T-helper 2 cell treated with Interferon-gamma antibody and Interleukin-4, amounts not matched to agents 5 μg/mL and 100 μg/mL, for 36 hours (primary cell): ENCODE measurements at places on chromosomes 5 and 9.

GRCh38 chr9:122383992-122384461 is 13.2 kb downstream of the PTGS1 start:
- DNase-seq: no peak

GRCh38 chr5:1808439-1808838 is 7.2 kb downstream of the NDUFS6 start:
- DNase-seq: no peak

- no peak for DNase-seq
Observed at GRCh38 chr5:112655513-112655912, 82.2 kb upstream of the APC start.

DNA sequence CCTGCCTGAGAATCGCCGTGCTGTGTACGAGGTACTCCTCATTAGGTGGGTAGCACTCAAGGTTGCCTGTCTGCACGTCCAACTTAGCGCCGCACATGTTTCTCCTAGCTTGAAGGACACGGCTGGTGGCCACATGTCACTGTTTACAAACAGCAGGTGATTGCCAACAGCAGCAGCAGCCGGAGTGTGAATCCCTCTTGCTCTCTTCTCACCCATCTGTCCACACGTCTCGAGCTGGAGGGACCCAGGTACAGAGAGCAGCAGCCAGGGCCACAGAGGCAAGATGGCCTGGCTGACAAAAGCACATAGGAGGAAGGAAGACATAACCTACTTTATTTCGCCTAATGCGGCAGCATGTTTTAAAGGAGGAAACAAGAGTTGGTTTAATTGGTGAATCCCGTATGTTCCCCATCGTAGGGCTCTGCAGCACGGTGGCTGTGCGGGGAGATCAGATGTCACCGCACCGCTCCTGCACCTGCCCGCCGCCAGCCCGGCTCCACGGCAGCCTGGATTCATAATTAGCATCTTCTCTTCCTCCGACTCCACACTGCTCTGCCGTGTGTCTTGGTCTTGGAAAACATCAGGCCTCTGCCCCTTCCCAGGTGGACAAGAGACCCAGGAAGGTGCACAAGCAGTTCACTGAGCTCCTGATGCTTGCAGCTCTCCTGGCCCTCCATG is 201.6 kb upstream of the IRX1 start:
- DNase-seq: no peak

- no peak for DNase-seq
Observed at GRCh38 chr5:15383469-15383868, 116.5 kb upstream of the FBXL7 start.

- no peak for DNase-seq
Observed at GRCh38 chr9:27602954-27603353, 29.7 kb upstream of the C9orf72 start.

DNA sequence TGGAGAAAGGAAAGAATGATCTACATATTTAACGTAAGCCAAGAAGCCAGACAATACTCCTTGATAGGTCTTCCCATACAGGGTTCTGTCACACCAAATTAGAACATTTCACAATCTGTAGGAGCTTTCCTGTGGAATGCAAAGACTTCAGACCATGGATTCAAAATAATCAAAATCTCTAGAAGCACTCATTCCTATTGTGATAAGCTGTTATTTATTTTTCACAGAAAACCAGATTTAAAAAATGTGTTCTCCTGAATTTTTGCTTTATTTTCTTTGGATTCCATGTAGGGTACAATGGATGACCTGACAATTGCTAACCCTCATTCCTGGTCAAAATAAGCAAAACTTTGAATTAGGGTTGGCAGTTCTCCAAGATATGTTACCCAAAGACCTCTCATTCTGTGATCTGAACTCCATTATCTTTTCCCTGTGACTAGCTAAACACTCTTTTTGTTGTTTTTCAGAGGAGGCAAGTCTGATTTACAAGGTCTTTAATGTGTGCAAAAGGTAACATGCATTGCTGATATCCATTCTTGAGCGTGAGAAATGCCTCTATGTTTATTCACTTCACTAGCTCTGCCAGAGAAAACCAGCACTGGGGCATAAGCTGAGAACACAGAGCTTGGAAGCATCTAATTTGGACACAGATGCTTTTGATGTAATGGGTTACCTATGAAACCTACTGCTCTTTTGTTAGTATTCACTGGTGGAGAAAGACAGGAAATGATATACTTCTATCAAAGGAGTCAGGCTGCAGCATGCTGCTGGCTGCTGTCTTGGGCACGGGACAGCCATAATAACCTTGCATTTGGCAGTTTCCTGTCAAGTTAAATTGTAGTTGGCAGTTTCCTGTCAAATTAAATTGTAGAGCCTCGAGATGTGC is 31.4 kb downstream of the ACTBL2 start:
- DNase-seq: no peak

- DNase-seq: no peak
Observed at GRCh38 chr5:114438471-114438870, 76.6 kb downstream of the KCNN2 start.

- no peak for DNase-seq
Observed at GRCh38 chr5:119417891-119418605, 34.2 kb upstream of the HSD17B4 start.

- DNase-seq: no peak
Observed at GRCh38 chr9:71245651-71246050, 124.2 kb upstream of the TRPM3 start.

DNA sequence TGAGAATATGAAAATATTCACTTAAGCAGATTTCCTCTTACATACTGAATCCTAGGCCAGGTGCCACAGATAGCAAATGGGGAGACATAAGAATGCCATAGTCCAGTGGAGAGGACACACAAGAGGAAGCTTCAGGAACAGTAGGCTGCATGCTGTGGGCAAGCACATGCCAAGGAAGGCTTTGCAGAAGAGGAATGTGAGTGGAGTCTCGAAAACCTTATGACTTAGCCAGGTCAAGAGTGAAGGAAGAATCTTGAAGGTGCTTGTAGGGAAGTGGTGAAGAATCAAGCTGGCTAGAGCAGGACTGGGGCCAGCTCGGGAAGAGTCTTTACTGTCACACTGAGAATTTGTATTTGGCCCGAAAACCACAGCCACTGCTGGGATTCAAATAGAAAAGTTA is 20.4 kb downstream of the RPS23 start:
- DNase-seq: no peak

DNA sequence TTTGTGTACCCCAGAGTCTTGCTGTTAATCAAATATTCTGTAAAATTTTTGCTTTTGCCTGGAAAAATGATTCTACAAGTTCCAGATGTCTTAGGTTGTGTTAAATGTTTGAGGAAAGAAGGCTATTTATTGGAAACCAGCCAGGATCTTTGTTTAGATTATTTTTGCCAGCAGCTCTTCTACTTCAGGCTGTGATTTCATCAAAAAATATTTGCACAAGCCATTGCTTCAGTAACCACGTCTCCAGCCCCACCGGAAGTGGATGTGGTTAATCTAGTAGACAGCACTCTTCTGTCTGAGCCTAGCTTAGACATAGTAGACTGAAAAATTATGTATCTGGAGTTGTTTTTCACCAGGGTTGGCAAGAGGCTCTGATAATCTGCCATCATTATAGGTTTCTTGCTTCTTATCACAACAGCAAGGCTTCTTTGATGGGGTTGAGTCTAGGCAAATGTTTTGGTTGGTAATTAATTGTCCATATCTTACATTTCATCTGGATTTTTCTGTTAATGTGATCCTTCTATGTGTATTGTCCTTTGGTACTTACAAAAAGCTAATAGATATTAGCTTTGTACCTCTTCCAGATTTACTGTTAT is 17.1 kb downstream of the KCTD16 start:
- peak; percentile 60 for DNase-seq

DNA sequence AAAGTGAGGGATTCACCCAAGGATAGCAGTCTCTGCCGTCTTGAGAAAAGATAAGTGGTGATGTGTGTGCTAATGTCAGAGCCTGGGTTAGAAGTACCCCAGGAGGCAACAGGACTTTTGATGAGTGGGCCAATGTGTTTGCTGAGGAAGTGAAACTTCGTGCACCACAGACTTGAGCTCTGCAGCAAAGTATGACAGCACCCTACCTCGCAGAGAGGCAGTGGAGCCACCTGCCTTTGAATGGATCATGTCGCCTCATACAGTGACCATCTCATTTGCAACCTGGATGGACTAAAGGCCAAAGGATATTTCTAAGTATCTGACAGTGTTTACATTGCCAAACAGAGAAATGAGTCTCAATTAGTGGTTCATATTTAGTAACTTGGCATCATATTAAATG is 593.9 kb upstream of the GRAMD2B start:
- DNase-seq: no peak

DNA sequence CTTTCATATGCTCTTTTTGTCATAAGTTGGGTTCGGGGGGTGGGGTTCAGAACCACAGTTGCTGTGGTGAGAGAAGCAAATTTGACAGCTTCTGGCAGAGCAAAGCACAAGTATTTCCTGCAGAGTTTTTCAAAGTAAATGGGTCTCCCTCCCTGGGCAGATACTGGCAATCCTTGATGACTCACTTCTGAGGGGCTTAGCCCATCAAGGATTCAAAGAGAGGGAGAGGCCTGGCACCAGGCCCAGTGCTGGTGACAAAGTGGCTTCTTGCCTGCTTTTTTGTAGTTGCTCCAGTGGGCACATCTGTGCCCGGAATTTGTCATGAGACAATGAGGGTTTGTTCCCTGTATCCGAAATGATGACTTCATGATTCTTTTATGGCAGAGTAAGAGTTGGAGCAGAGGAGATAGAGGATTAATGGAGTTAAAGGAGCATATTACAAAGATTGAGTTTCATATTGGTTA is 46.6 kb upstream of the TNC start:
- no peak for DNase-seq

GRCh38 chr5:55993731-55994494 is 850 bp downstream of the IL6ST start:
- DNase-seq: no peak

GRCh38 chr9:78871086-78871451 is 574.1 kb downstream of the PSAT1 start:
- no peak for DNase-seq

GRCh38 chr9:130627896-130628792 is 36.2 kb upstream of the PRDM12 start:
- DNase-seq: no peak

GRCh38 chr5:107969847-107970246 is 299.1 kb upstream of the EFNA5 start:
- DNase-seq: no peak

DNA sequence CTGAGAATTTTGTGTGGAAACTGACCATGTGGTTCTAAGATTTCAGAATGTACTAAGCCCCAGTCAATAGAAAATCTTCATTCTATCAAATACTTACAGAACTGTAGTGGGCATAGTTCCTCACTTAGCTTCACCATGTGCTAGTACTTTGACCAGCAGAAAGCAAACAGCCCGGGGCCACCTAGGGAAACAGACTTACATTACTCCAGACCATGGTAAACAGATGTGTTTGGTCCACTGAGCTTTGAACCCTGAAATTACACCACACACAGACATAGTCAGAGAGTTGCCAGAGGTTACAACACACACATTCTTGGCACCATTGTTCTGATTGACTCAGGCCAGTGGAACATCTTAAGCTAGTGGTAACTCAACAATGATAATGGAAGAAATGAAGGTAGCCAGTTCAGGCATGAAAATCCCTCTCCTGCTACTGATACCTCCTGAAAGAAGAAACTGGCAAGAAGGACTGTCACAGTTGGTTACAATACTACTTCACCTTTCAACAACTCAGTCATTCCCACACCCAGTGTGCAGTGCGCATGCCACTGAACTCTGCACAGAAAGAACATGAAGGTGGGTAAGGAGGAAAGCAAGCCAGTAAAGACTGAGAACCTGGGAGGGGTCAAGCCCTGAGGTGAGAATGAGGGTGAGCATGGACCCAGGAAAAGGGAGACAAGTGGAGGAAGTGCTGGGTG is 18.7 kb upstream of the LECT2 start:
- no peak for DNase-seq

- DNase-seq: no peak
Observed at GRCh38 chr5:83015676-83016075, 61.5 kb downstream of the TMEM167A start.

GRCh38 chr9:98219794-98220370 is 27.4 kb upstream of the CORO2A start:
- DNase-seq: no peak

GRCh38 chr9:129648092-129648763 is 6.3 kb upstream of the ASB6 start:
- DNase-seq: no peak

DNA sequence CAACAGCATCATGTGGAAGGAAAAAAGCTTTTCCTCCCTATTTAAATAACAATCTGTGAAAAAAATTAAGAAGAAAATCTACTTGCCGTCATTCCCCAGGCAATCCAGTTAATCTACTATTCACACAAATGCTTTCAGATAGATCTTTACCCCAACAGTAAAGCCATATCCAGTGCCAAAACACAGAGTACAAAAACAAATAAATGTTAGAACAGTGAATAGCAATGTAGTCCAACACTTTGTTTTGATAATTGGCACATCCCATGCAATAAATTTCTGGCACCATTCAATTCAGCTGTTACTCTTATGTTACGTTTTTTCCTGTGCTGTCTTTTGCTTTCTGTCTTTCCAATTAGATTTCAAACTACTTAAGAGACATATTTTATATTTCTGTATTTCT is 2245.5 kb upstream of the WWC1 start:
- DNase-seq: no peak

DNA sequence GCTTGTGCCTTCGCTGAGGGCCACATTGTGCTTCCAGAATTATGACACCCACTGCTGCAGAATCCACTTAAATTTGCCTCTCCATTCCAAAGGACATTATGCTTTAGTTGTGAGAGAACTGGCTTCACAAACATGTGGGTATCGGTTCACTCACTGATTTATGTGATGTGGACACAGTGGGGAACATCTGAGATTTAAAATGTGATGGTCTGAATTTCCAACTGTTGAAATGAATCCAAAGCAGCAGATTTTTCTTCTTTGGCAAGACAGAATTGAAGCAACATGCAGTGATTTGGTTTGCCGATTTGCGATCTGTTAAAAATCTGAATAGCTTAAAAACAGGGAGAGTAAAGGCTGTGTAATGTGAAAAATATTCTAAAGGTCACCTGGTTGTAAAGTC is 20.3 kb downstream of the PCSK5 start:
- no peak for DNase-seq

DNA sequence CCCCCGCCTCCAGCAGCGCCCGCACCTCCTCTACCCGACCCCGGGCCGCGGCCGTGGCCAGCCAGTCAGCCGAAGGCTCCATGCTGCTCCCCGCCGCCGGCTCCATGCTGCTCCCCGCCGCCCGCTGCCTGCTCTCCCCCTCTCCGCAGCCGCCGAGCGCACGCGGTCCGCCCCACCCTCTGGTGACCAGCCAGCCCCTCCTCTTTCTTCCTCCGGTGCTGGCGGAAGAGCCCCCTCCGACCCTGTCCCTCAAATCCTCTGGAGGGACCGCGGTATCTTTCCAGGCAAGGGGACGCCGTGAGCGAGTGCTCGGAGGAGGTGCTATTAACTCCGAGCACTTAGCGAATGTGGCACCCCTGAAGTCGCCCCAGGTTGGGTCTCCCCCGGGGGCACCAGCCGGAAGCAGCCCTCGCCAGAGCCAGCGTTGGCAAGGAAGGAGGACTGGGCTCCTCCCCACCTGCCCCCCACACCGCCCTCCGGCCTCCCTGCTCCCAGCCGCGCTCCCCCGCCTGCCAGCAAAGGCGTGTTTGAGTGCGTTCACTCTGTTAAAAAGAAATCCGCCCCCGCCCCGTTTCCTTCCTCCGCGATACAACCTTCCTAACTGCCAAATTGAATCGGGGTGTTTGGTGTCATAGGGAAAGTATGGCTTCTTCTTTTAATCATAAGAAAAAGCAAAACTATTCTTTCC is 19.3 kb downstream of the CDKN2A start:
- peak; percentile 49 for DNase-seq

GRCh38 chr5:118752969-118753368 is 235.4 kb downstream of the DTWD2 start:
- no peak for DNase-seq
